ENCODE measurements at places on chromosomes 7 and 10.
A peak's percentile ranks its signal among the peaks of the same experiment; 100 is the strongest.

DNA sequence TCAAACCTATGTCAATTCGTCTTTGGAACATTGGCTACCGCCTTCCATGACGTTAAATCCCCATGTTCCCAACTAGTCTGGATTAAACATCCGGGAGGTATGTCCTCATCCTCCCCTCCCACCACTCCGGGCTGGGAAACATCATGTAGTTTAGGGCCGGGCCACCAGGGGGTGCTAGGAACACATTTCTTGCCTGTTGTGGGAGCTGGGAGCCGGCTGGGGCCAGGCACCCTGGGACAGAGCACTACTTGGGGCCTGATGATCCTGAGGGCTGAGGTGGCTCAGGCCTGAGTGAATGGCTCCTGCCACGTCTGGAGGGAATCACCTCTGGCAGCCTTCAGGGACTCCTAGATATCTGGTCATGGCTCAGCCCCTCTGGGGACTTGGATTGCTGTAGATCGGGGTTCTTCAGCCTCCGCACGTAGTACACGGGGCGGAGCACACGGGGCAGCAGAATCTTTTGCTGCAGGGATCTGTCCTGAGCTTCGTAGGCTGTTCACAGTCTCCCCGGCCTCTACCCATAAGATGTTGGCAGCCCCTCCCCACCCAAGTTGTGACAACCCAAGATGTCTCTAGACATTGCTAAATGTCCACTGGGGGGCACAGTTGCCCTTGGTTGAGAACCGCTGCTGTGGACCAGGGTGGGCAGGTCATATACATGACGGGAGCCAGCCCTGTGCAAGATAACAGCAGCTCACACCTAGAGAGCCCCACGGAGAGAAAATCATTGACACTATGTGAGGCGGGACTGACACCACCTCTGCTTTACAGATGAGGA lies 141.2 kb upstream of the ZNF716 start:
- no peak for DNase-seq

DNA sequence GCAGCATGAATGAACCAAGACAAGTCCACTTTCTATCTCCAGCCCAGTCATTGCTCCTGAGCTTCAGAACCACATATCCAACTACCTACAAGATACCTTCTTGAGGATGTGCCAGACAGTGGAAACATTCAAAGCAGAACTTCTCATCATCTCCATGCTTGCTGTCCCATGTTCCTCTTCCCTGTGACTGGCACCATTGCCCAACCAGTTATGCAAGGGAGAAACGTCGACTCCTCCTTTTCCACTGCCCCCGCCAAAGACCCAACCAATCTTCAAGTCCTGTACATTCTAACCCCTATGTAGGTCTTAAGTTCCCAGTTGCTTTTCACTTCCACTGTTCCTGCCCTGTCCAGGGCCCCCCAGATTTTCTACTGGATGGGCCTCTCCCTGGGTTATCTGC lies 225.7 kb downstream of the RPS24 start:
- no peak for DNase-seq

GRCh38 chr10:36096576-36096975 lies 454.5 kb upstream of the FZD8 start:
- DNase-seq, result no peak

GRCh38 chr10:110368002-110368401 lies 63.3 kb upstream of the SMNDC1 start:
- no peak for DNase-seq

- no peak for DNase-seq
Measured at GRCh38 chr10:78274491-78274890, 240.8 kb downstream of the RPS24 start.

GRCh38 chr10:53977267-53977666 lies 823.8 kb downstream of the PCDH15 start:
- DNase-seq, result no peak

- DNase-seq, result peak; percentile 2
Measured at GRCh38 chr10:114437473-114438292, 33.4 kb upstream of the AFAP1L2 start.

- DNase-seq, result no peak
Measured at GRCh38 chr7:74092964-74093471, 9.4 kb downstream of the LIMK1 start.

DNA sequence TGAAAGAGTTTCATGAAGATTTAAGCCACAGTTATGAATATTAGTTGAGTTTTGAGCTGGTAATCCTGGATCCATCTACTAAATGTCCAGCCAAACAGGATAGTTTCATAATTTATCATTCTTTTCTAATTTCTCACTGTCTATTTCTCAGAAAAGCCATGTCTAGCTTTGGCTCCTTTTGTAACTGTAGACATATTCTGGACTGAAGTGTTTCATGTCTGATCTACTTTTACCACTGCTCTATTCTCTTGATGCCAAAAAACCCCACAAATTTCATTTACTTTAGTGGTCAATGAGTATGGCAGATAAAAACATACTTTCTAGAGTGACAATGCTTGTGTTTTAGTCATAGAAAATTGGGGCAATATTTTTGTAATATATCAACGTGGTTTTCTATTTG lies 61.2 kb downstream of the ICA1 start:
- no peak for DNase-seq

DNA sequence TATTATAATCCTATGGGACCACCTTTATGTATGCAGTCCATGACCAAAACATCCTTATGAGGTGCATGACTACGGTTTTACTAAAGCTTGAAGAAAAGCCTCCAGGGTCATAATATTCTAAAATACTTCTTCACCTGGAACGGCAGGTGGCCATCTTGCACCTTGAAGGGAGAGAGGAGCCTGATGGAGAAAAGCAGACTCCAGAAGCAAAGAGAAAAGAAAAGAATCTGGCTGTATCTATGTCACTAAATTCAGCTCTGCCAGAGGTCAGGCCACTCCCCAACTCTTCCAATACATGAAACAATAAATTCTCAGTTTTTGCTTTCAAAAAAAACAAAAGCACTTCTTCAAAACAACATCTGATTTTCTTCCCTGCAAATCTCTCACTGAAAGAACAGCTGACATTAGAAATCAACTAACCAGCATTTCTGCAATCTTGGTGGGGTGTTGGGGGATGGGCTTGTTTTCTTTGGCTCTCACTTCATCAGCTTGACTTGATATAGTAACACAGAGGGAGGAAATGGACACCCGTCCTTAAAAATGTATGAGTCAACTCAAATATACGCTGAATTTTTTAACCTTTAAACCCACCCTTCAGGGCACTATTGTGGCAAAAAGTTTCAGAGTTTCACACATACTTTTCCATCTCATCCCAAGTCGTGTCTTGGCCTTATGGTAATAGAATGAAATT lies 21.7 kb downstream of the HIBADH start:
- peak; percentile 26 for DNase-seq

DNA sequence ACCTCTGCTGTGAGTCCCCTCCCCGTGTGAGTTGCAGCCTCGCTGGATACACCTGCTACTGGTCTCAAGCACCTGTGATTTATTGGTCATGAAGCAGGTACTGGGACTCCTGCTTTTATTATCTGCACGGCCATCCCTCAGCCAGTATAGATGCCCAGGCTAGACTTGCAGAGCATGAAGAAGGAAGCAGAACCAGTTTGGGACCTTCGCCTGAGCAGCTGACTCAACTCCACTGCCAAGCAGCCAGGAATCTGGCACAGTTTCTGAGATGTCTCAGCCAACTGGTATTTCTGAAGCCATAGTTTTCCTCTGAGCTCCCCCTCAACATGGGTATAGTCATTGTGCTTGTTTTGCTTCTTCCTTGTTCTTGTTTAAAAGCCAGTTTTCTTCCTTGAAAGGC lies 28.0 kb upstream of the SLC39A12 start:
- DNase-seq, result peak; percentile 20

Data from SW 1271 (cell line).